ENCODE measurements at places on chromosomes 13 and 19. TPM values are rescaled to one million over a fixed set of nuclear protein-coding genes. Genes with fewer than 3 reads are reported as not detected.

The GDF15 gene
- 146 TPM for total RNA-seq

The DENND1C gene
- not detected for total RNA-seq

The FAM83E gene
- not detected for total RNA-seq

The IZUMO4 gene
- 0.24 TPM for total RNA-seq

The KRTDAP gene
- not detected for total RNA-seq
